Nucleus accumbens (tissue), 56 donors: ENCODE measurements at places on chromosomes 13 and 19.

DNA sequence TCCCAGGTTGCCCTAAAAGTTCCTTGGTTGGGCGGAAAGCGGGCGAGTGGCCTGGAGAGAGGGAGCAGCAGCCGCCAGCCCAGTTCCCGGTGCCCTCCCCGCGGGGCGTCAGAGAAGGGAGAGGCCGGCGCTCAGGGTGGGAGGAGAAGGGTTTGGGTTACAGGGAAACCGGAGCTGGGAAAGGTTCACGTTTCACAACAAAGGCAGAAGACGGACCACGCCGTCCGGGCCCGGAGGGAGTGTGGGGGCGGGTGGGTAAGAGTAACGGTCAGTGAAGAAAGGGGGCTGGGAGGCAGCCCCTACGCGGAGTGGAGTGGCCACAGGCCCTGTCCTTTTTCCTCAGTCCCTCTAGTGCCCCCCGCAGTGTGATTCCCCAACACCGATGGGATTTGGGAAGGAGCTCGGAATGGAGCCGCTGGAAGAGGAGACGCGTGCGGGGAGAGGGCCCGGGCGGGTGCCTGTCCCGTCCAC is 1.6 kb downstream of the SIX5 start:
- no peak for DNase-seq

GRCh38 chr13:78372581-78372980 is 230.8 kb downstream of the POU4F1 start:
- DNase-seq, result no peak

DNA sequence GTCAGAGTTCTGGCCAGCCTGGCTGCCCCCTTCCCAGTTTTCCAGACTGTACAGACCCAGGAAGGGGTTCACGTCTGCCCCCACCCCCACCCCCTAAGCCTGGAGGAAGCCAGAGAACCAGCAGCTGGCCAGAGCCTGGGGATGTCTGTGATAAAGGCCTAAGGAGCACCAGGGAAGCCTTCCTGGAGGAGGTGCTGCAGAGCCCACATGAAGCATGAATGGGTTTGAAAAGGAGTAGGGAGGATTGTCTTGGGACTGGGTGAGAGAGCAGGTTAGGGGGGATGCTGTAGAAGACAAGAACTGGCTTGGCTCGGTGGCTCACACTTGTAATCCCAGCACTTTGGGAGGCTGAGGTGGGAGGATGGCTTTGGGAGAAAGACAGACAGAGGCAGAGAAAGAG is 5.8 kb downstream of the SHKBP1 start:
- no peak for DNase-seq

DNA sequence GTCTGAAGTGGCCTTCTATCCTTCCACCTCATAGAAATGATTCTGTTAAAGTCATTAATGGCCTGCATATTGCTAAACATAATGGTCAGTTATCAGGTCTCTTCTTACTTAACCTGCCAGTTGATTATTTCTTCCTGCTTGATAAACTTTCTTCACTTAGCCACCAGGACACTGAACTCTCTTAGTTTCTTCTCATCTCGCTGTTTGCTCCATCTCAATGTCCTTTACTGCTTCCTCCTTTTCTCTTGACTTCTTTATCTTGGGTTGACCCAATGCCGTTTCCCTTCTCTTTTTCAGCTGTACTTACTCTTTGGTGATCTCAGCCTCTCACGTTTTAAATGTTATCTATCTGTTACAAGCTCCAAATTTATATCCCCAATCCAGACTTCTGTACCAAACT is 17.1 kb upstream of the CLC start:
- no peak for DNase-seq

- DNase-seq, result no peak
Measured at GRCh38 chr13:22060187-22060586, 389.3 kb downstream of the FGF9 start.

DNA sequence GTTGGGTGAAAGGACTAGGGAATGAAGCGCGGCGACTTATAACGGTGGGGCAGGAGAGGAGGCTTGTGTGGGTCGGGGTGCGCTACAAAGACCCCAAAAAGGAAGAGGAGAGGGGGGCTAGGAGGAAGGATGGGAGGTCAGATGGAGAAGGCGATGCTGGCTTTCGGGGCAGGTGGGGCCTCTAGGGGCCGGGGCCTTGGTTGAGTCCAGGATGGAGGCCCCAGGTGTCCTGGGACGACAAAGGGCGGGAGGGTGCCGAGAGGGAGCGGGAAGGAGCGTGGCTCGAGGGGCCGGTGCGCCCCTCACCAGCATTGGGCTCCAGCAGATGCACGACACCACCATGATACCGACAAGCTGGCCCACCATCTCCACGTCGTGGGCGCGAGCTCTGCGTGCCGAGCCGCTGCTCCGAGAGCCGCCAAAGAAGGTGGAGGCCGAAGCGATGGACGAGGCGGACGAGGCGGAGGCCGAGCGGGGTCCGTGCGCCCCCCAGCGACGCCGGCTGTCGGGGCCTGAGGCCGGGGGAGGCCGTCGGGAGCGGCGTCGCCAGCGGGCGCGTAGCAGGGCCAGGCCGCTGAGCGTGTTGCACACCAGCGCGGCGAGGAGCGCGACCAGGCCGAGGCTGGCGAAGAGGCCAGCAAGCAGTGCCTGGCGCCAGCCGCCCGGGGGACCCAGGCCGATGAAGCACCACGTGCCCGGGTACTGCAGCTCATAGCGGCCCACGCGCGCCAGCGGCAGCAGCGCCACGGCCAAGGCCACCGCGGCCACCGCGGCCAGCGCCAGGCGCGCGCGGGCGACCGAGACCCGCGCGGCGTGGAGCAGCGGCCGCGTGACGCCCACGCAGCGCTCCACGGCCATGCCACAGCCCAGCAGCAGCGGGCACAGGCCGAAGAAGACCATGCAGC is 1.8 kb downstream of the PTGER1 start:
- no peak for DNase-seq
